ENCODE measurements at places on chromosomes 3 and 15.

DNA sequence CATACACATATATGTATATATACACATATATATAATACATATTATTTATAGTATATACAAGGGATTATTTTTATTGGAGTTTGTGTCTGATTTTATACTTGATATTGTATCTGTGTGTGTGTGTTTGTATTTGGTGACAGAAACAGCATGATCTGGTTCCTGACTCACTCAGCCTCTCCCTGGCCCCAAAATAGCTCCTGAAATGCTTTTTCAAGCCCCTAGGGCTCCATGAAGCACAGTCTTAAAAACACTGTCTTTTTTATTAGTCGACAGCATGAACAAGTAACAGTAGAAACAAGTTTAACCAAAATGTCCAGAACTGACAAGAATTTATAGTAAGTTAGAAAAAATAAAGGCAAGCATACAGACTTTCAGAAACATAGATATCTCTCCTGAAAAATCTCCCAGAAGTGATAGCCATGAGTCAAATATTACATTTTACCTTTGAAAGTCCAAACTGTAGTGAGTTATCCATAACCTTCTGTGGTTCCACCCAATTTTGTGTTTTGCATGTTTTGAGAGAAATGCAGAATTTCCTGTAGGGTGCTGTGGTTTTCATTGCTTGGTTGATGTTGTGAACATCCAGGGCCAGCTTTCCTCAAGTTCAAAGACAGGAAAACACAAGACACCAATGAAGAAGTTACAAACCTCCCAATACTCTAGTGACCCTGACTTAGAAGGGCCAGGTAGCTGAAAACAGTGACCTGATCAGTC, 98.5 kb upstream of the CCDC80 start:
- DNase-seq = peak; percentile 48

DNA sequence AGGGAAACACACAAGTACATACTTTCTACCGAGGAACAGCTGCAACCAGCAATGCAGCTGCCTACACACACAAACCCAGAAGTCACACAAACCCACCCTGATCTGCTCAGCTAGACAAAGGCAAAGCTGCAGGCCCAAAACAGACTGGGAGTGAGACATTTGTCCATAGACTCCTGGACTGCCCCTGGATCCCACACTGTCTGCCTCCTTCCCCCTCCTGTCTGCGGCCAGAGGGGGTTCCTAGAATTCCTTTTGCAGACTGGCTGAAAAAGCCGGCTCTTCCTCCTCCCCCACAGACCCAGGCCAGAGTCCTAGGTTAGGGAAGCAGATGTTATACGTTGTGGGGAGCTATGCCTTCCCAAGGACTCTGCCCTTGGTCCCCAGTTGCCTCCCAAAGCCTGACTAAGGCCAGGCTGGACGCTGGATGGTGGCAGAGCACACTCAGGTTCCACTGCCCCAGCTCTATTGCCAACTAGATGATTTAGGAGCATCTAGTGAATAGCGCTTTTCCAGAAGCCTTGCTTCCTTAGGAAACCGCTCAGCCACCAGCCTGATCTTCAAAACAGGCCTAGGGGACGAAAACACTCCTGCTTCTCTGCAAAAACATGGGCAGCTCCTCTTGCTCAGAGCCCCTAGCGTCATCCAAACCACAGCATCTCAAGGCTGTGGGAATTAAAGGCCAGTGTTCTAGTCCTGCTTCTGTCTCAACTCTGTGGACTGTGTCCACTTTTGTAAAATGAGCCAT, 37.4 kb upstream of the CILP start:
- no peak for DNase-seq

DNA sequence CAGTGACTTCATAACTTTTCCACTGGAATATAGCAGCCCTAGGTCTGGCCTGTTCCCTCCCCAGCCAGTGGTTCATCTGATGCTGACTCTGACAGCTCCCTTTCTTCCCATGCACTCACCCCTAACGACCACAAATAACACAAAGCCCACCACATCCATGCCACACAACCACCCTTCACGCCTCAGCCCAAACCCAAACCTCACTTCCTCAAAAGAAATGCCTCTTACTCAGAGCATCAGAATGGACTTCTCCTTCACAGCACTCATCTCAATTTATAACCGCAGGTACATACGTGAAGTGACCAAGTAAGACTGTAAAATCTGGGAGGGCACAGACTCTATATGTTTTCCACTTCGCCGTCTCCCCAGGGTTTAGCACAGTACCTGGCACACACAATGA, 1.1 kb downstream of the RBSN start:
- peak; percentile 42 for DNase-seq

GRCh38 chr3:177231242-177231641, 34.0 kb upstream of the TBL1XR1 start:
- no peak for DNase-seq

DNA sequence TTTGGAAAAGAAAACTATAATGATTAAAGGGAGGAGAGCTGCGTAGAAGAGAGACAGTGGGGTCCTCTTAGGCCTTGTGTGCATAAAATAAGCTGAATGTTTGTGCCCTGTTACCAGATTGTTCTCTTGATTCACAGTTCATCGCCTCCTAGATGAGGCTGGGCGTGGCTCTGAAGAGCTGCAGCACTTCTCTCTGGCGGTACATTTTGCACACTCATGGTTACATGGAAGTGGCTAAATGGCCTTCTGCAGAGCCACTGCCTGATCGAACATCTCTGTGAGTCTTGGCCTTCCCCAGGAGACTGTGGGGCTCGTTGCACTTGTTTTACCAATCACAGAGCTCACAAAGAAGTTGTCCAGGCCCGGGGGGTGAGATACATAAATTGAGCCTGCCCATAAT, 208.8 kb downstream of the GABRG3 start:
- no peak for DNase-seq

DNA sequence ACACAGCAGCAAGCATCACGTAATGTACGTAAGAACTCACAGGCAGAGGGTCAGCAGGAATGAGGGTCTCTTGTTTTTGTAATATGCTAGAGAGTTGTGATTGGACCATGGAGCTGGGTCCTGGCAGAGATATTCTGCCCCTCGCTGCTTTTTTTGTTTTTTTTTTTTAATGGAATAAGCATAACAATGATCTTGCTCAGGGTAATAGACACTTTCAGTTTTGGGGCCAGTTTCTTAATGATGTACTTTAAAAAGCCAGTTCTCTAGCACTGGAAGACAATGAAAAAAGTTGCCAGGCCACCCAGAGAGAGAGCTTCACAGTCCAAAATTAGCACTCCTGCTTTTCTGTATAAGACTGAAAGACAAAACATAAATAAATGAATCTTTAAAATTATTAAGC, 29.0 kb upstream of the PLSCR4 start:
- DNase-seq = no peak

GRCh38 chr3:107855710-107856109, 235.1 kb downstream of the CD47 start:
- peak; percentile 68 for DNase-seq

GRCh38 chr15:50304836-50305235, 39.3 kb upstream of the HDC start:
- no peak for DNase-seq

DNA sequence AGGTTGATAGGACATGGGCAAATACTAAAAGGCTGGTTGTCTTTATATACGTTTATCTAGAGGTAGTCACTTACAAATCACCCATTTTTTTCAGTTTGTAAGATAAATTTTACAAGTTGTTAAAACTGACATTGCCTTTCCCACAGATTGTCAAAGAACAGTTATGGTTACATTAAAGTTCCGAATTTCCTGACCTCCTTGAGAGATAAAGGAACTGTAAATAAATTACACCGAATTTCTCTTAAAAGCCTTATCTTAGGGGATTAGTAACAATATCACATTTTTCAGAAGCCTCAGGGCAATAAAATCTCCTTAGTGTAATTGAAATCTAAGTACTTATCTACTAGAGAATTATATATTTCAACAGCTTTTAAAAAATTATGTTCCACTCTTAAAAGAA, 49.5 kb downstream of the ZPLD1 start:
- no peak for DNase-seq

- peak; percentile 84 for DNase-seq
Measured at GRCh38 chr15:36468746-36469145, 110.7 kb upstream of the CDIN1 start.

- no peak for DNase-seq
Measured at GRCh38 chr3:39013289-39013688, 38.5 kb downstream of the SCN11A start.

- peak; percentile 77 for DNase-seq
Measured at GRCh38 chr3:126357295-126358037, at the start of gene KLF15. KLF15 (minus strand) TSS chr3:126357408; CDS start chr3:126352922, 4,486 bp downstream.
